IPS-NIHi11 (cell line): ENCODE measurements at places on chromosomes 16 and 17.

DNA sequence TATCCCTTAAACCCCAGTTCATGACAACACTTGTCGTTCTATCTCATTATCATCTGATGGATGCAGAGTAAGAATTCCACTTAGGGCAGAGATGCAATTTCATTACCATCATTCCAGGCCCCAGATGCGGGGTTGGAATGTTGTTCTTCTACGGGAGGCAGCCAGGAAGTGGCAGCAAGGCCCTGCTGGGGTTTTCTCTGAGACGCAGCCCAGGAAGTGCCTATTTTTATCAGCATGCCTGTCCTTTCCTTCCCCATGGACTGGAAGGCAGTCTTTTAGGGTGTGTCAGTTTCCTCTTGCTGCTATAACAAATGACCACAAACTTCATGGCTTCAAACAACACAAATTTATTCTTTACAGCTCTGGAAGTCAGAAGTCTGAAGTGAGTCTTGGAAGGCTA is 246.6 kb upstream of the DYNLRB2 start:
- DNase-seq = no peak

DNA sequence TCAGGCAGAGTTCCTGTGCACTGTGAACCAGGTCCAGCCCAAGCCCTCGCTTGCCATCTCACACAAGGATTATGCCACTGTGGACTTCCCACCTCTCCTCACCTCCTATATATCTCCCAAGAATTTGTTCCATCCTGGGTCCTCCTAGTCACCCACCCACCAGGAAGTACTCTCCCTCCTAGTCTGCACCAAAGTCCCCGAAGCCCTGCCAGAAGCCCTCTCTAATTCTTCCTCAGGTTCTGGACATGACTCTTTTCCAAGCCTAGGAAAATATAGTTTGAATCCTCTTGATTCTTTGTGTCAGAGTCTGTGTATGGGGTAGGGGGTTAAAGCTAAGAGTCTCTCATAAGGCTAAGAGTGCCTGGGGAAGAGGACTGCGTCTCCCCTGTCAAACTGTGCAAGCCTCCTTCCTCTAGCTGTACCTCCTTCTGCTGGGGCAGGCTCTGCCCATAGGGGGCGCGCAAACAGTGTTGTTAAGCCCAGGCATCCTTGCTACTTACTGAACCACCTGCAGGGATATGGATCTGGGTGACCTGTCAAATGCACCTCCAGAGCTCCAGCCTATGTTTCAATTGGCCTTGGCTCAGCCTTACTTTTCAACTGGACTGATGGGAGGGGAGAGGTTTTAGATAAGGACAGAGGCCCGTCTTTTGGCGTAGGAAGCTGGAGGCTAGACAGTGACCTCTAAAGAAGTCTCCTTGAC is 16.6 kb upstream of the DLX4 start:
- peak; percentile 92 for DNase-seq

DNA sequence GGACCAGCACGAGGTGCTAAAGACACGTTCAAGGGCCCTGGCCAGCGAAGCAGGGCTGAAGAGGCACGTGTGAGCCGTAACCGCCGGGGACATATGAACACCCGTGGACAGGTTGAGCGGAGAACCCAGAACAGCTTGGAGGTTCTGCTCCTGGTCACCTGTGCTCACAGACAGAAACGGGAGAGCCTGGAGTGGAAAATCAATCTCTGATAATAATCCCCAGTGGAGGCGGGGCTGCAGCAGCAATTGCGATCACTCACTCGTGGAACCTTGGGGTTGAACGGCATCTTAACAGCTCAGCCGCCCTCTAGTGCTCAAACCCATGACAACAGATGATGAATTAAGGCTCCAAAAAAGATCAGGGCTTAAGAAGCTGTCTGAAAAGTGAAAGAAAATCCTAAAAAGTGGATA is 25.6 kb downstream of the WIPI1 start:
- peak; percentile 67 for DNase-seq

- no peak for DNase-seq
These were observed 84.4 kb upstream of the CCL1 start for GRCh38 chr17:34447406-34447805.

GRCh38 chr16:80092681-80093080 is 448.1 kb upstream of the DYNLRB2 start:
- DNase-seq = no peak

DNA sequence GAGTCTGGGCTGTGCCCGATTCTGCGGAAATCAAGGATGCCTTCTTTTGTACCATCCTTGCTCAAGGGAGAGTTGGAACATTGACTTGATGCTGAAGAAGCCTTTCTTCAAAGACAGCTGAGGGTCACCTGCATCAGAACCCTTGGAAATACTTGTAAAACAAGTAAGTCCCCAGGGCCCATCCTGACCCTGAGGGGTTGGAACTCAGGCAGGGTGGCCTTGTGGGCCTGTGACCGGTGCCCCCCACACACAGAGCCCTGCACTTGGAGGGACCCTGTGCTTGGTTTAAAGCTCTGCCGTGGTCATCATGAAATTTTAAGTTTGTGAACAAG is 56.9 kb downstream of the WIPI1 start:
- no peak for DNase-seq

- DNase-seq = peak; percentile 61
These were observed 843 bp downstream of the ZNF174 start for GRCh38 chr16:3401719-3402397.

GRCh38 chr16:15031179-15031578 is 24.7 kb downstream of the NTAN1 start:
- DNase-seq = no peak

DNA sequence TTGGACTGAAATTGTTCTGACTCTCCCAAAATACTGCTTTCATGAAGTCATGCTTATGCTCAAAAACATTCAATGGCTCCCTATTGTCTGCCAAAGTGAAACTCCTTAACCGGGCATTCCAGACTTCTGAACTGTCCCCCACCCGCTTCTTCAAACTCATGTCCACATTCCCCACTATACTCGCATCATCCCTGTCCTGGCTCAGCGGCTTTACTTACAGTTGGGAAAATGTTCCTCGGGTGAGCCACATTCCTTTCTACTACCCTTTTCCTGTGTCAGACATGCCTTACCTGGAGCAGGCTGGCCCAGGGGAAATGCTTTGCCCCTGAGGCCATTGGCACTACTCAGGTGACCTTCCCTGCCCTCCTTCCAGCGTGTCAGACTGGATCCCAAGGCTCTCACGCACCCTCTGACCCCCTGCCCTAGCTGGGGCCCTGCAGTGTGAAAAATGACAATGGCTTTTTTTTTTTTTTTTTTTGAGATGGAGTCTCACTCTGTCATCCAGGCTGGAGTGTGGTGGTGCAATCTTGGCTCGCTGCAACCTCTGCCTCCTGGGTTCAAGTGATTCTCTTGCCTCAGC is 5.3 kb downstream of the CYGB start:
- no peak for DNase-seq

GRCh38 chr16:81273223-81273950 is 34.9 kb downstream of the BCO1 start:
- DNase-seq = no peak

- no peak for DNase-seq
These were observed 871.0 kb downstream of the CDH11 start for GRCh38 chr16:64250866-64251265.

- DNase-seq = peak; percentile 81
These were observed 22.1 kb downstream of the CRISPLD2 start for GRCh38 chr16:84841787-84842300.

- peak; percentile 72 for DNase-seq
These were observed 1253.7 kb upstream of the CDH8 start for GRCh38 chr16:63289834-63290460.

DNA sequence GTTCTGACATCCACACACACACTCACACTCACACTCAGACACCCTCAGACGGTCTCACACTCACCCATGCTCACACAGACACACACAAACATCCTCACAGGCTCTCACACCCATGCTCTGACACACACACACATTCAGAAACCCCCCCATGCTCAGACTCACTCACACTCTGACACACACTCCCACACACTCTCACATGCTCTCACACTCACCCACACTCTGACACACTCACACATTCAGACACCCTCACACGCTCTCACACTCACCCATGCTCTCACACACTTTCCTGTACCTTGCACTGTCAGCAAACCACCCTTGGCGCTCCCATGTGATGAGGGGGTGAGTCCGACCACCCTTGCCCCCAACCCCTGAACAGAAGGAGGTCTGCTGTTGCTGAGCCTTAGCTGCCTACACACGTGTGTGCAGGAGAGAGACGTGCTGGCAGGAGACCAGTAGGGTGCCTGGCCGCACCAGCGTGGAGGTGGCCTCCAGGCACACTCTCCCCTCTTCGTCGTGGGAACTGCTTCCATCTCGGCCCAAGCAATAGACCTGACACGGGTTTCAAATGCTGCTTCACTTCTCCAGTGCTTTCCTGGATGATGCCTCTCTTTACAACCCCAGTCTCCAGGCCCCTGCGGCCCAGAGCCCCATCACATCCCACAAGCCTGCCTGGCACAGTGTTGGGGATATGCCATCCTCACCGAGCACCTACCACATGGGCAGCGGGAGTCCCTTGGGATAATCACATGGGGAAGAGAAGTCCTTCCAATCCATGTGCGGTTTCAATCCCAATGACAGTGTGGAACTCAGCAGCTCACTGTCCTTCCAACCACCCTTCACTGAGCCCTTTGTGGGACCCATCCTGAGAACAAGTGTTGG is 267.8 kb upstream of the FOXF1 start:
- no peak for DNase-seq

DNA sequence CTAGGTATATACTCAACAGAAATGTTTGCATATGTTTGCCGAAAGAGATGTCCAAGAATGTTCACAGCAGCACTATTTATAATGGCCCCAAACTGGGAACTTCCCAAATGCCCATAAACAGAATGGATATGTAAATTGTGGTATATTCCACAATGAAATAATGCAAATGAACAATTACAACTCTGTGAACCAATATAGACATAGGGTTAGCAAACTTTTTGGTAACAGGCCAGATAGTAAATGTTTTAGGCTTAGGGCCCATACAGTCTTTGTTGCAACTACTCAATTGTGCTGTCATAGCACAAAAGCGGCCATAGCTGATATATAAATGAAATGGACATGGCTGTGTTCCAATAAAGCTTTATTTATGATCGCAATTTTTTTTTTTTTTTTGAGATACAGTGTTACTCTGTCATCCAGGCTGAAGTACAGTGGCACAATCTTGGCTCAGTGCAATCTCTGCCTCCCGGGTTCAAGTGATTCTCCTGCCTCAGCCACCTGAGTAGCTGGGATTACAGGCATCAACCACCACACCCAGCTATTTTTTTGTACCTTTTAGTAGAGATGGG is 16.5 kb downstream of the XYLT1 start:
- DNase-seq = no peak

- no peak for DNase-seq
These were observed 49.2 kb upstream of the MAP3K14 start for GRCh38 chr17:45366049-45366448.

- DNase-seq = no peak
These were observed 122.0 kb downstream of the USP22 start for GRCh38 chr17:20920815-20921199.
